ENCODE measurements at places on chromosomes 6 and 20.

- no peak for DNase-seq
Observed at GRCh38 chr20:57663681-57664451, 43.6 kb upstream of the ZBP1 start.

DNA sequence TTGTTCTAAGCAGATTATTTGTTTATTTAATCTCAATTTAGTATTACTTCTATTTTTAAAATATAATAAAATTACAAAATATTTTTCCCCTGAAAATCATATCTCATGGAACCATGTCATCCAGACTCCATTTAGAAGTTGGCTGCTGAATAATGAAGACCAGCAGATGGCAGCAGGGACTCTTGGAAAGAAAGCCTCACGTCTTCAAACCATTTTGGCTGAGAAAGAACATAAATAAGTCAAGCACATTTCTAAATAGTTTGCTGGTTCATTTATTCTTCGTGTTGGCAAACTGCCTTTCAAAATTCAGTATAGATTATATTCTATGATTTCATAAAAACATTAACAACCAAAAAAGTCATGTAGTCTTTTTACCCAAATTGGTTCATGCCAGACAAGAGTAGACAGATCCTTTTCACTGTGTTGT lies 71.7 kb downstream of the RCAN2 start:
- no peak for DNase-seq

GRCh38 chr6:26392932-26393636 lies 9.0 kb upstream of the BTN3A1 start:
- no peak for DNase-seq

DNA sequence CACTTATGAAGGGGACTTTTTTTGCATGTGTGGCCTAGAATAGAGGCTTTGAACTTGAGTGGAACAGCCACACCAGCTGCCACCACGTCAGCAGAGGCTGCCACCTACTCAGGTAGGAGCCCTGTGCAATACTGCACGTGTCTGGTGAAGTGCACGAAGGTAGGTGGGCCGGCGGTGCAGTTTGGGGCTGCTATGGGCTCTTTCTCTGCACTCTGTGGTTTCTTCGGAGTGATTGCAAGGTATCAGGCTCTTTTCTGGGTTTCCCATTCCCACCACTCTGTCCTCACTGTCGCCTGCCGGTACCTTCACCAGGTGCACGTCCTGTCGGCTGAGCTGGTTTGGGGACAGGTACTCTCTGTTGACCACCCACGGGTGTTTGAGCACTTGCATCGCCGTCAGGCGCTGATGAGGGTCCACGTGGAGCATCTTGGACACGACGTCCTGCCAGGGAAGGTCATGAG lies 30.8 kb upstream of the MPC1 start:
- no peak for DNase-seq

DNA sequence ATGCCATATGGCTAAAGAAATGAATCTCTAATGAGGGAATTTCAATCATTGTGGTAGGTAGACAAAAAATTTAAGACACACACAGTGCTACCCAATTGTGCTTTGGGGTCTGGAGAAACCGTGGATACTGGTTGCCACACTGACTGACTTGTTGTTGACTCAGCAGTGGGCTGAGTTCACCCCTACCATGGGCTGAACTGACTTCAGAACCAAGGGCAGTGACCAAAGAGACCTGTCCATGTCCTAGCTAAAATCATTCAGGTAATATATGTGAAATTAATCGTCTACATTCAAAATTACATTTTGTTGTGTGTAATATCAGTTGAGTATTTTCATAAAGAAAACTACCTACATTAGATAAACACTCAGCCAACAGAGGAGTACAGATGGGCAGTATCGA lies 131.6 kb downstream of the PDE7B start:
- DNase-seq, result no peak

- no peak for DNase-seq
Observed at GRCh38 chr6:111524252-111524651, 41.2 kb upstream of the REV3L start.

GRCh38 chr6:144351379-144352127 lies 66.4 kb downstream of the UTRN start:
- DNase-seq, result no peak

Data from stimulated activated CD8-positive, alpha-beta memory T cell treated with anti-CD3 and anti-CD28 coated beads, Interleukin-4, amount 100 ng/mL, for 1 hour (primary cell).